ENCODE measurements at places on chromosomes 12 and 14.

DNA sequence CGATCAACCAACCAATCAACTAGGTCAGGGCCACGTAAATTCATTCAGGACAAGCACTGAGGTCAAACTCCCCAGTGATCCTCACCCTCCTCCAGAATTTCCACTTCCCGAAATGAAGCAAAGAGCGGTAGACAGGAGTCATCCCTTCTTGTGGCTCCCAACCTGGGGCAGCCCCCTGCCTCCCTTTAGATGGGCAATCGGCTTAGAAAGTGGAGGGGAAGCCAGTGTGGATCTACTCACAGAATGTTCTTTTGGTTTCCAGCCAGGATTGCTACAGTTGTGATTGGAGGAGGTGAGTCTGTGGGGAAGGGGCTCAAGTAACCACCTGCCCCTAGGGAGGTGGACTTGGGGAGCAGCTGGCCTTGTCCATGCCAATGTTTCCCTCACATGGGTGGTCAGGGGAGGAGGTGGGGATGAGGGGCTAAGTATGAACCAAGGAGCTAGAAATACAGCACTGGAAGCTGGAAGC, 4.1 kb downstream of the IFI27 start:
- H3K4me1 ChIP-seq = peaks cover 4% of the 10 kb centered on the region
- H3K36me3 ChIP-seq = no peaks in the 10 kb centered on the region
- no peak overlapping the region for H3K4me3 ChIP-seq
- DNase-seq = no peak
- peaks cover 3% of the 10 kb centered on the region for H3K27me3 ChIP-seq

DNA sequence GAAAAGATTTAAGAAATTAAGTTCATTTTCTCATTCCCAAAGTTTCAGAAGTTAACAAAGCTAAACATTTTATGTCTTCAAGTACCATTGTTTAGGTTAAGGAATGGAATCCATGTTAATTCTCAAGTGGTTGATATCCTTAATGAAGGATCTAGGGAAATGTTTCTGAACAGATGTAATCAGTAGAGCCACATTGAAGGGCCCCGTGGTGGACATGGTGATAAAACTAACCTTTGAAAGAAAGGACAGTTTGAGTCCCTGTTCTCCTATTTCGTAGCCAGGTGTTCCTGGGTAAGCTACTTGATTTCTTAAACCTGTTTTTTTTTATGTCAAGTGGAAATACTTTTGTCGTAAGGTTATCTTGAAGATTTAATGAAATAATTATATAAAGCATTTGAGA, 4.6 kb downstream of the PPM1A start:
- H3K4me3 ChIP-seq = no peak overlapping the region
- no peak overlapping the region for H3K27ac ChIP-seq
- H3K27me3 ChIP-seq = no peaks in the 10 kb centered on the region
- H3K4me1 ChIP-seq = peaks cover 10% of the 10 kb centered on the region
- no peak for DNase-seq

DNA sequence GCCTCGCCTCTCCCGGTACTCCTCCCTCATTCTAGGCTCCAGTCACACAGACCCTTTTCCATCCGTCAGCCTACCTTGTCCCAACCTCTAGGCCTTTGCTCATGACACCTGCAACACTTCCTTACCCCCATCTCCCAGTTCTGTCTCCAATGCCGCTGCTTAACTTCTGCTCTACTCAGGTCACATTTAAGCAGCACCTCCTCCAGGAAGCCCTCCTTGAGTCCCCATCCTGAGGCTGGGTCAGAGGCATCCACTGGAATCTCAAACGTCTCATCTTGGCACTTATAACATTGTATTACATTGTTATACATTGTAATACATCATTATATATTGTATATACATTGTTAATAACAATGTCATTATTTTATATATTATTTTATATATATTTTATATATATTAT, 32.8 kb downstream of the RASAL1 start:
- no peak for DNase-seq
- H3K36me3 ChIP-seq = no peaks in the 10 kb centered on the region
- no peak overlapping the region for H3K4me3 ChIP-seq
- peaks cover 26% of the 10 kb centered on the region for H3K4me1 ChIP-seq
- no peak overlapping the region for H3K27ac ChIP-seq
- H3K27me3 ChIP-seq = no peaks in the 10 kb centered on the region

DNA sequence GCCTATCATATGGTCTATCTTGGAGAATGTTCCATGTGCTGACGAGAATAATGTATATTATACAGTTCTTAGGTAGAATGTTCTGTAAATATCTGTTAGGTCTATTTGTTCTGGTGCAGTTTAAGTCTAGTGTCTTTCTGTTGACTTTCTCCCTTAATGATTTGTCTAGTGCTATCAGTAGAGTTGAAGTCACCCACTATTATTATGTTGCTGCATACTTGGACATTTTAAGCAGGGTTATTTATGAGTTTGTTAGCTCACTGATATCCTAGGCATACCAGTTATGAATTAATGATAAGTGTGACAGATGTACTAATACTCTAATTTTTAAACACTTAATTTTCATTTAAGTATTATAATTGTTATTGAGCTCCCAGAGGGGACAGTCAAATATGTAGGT, 292.5 kb downstream of the AKAP6 start:
- no peaks in the 10 kb centered on the region for H3K4me1 ChIP-seq
- no peaks in the 10 kb centered on the region for H3K36me3 ChIP-seq
- H3K27ac ChIP-seq = no peak overlapping the region
- DNase-seq = no peak
- no peak overlapping the region for H3K4me3 ChIP-seq
- H3K27me3 ChIP-seq = no peaks in the 10 kb centered on the region

GRCh38 chr12:120532701-120533238, 1.4 kb upstream of the RNF10 start:
- no peak for DNase-seq
- no peak overlapping the region for H3K27ac ChIP-seq
- H3K36me3 ChIP-seq = peaks cover 4% of the 10 kb centered on the region
- no peak overlapping the region for H3K4me3 ChIP-seq
- no peaks in the 10 kb centered on the region for H3K27me3 ChIP-seq

GRCh38 chr12:1530592-1531152, 63.7 kb downstream of the FBXL14 start:
- peaks cover 46% of the 10 kb centered on the region for H3K4me1 ChIP-seq
- DNase-seq = no peak
- H3K27ac ChIP-seq = no peak overlapping the region
- no peak overlapping the region for H3K4me3 ChIP-seq
- H3K36me3 ChIP-seq = no peaks in the 10 kb centered on the region
